CD4-positive, alpha-beta T cell treated with Interferon gamma for 1 hour (primary cell): ENCODE measurements at places on chromosomes 6 and 20.

- no peak for DNase-seq
Measured at GRCh38 chr20:4090756-4091489, 75.6 kb upstream of the RNF24 start.

- DNase-seq, result peak; percentile 14
Measured at GRCh38 chr6:37083243-37084138, 78.0 kb downstream of the FGD2 start.

- DNase-seq, result no peak
Measured at GRCh38 chr6:107488875-107489635, 862 bp upstream of the SOBP start.

DNA sequence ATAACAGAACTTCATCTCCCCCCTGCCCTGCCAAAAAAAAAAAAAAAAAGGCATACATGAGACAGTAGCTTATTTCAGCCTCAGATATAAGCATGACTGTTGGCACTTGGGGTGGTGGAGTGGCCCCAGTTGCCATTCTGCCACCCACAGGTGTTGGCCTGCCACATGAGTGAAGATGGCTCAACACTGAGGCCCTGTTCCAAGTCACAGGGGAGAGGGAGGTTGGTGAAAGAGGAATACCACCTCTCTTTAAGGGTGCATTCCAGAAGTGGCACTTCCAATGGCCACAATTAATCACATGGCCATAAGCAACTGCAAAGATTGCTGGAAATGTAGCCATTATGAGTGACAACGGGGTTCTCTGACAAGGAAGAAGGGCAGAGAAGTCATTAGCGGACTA lies 61.9 kb upstream of the JARID2 start:
- DNase-seq, result no peak

DNA sequence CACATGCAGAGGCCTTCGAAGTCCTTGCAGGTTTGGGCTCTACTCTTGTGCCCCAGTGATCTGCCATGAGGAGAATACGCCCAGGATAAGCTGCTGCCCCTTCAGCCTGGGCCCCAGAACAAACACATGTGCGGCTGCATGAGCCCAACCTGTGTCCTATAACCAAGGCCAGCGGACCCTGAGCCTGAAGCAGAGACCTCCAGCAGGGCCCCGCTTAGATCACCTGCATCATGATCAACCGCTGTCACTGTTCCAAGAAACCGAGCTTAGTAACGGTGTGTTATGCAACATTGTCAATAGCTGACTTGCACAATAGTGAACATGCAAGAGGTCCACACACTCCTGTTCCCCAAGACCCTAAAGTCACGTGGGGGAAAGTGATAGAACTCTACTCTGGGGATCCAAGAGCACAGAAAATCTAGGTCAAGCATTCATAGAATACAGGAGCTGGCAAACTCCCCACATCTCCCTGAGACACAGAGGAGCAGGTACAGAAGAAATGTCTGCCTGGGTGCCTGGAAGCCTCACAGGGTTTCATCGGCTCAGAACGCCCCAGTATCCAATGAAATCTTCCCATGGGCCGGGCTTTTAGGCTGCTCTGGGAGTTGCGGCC lies 136.2 kb downstream of the BMP7 start:
- DNase-seq, result no peak

- no peak for DNase-seq
Measured at GRCh38 chr6:163691049-163691448, 276.5 kb downstream of the QKI start.

DNA sequence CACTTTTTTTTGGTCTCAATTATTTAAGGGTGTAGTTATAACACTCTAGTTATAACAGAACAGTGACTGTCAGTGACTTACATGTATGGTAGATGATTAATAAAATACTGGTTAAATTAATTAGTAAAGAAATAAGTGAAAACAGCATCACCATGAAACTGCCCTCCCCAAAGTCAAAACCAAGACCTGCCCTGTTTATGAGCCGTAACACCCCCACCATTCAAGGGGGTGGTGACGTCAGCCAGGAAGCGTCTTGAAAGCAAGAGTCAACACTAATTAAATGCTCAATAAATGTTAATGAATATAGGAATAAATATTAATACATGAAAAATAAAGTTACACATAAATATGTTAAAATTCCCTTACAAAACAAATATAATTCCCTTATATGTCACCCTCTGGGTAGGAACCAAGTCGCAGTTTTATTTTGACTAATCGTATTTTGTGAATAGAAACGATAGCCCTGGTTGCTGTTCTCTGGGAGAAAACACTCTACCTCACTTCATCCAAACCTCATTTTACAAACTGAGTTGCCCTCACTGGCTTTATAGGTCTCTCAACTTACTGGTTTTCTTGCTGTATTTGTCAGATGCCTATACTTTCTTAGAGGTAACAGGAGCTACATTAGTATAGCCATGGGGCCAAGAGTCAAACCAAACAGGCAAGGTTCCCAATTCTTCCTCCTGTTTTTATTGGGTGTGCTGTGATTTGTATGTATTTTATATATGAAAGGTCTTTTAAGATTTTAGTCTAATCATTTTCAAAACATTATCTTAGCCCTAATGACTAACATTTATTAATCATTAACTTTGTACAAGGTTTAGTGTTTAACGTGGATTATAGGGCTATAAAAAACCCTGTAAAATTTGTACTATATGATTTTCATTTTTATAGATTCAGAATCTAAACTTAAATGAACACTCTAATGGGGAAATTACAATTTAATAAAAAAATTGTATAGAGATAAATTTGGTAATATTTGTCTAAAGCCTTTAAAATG lies 227.9 kb upstream of the IRAK1BP1 start:
- no peak for DNase-seq

- DNase-seq, result no peak
Measured at GRCh38 chr6:3422435-3423070, 34.3 kb downstream of the SLC22A23 start.

GRCh38 chr6:108736832-108737231 lies 111.4 kb upstream of the ARMC2 start:
- peak; percentile 6 for DNase-seq

- DNase-seq, result no peak
Measured at GRCh38 chr6:134903448-134903847, 46.5 kb downstream of the ALDH8A1 start.

GRCh38 chr6:132607544-132608233 lies 16.4 kb downstream of the TAAR2 start:
- DNase-seq, result no peak

GRCh38 chr20:62394248-62395245 lies 7.6 kb downstream of the RPS21 start:
- no peak for DNase-seq

DNA sequence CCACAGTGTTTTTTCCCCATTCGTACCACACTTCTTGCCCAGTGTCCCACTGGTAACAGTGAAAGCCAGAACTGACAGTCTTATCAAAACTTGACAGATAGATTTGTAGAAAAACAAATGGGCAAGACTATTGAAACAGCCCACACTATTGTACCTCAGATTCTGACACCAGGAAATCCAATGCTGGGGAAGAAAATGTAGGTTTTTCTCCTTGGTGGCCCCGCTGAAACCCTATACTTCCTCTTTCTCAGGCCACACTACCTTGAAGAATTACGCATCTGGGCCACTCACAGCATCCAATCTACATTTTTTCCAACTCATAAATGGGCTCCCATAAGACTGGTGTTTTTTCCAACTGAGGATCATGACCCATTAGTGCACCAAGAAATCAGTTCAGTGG lies 90.9 kb upstream of the HDDC2 start:
- no peak for DNase-seq

DNA sequence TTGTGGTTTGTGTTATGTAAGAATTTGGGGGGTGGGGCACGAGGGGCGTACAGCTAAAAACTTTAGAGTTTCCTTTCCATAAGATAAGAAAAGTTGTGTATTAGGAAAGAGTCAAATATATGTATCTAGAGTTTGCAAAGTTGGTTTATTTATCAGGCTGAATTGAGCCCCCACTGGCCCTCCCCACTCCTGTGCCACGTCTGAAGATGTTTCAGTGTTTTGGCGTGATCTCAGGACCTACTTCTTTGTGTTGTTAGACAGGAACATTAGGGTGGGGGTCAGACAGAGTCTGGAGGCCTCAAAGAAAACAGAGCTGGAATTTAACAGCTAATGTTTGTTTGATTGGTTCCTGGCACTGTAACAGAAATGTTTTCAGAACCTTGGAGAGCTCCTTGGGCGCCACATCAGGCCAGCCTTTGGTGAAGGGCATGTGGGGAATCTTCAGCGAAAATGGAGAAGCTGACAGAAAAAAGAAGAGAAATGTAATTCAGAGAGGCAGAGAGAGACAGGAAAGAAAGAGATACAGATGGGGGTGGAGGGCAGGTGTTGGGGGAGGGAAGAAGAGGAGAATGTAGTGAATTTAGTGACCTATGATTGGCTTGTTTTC lies 674 bp downstream of the NRSN1 start:
- no peak for DNase-seq

DNA sequence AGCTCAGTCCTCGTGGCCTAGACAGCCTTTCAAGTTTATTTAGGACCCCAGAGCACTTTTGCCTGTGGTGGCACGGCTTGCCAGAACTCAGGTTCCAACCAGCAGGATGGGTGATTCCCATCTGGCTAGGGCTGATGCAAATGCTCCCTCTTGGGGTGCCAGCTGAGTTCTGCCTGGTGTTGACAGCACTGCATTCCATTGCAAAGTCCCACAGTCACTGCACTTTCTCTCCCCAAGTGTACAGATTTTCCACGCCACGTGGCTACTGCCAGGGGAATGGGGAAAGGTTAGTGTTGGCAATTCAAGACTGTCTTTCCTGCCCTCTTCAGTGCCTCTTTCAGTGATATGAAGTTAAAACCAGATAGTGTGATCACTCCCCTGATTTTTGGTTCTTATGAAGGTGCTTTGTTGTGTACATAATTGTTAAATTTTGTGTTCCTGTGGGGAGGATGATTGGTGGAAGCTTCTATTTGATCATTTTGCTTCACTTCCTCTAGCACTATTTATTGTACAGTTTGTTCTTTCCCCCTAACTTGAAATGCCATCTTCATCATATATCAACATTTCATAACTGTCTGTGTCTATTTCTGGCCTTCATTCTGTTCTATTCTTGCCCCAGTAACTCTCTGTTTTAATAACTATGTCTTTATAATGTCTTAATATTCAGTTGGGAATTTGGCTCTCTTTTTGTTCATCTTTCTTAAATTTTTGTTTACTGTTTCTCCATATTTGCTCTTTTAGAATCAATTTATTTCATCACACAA lies 86.2 kb downstream of the CFAP61 start:
- no peak for DNase-seq

DNA sequence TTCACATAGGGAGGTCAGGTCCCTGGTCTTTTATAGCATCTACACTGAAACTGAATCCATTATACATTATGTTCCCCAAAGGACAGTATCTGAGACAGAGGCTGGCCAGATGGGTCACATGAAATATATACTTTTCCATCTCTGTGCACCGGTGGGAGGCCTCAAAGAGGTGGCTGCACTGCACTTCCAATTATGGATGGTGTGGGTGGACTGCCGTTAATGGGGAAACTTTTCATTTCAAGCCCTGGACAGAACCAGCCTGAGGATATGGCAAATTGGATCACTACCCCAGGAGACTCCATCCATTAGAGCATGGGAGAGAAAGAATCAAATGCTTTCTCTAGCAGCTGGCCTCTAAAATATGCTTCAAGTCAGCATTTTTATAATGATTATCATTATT lies 280.5 kb upstream of the OPRM1 start:
- DNase-seq, result no peak

DNA sequence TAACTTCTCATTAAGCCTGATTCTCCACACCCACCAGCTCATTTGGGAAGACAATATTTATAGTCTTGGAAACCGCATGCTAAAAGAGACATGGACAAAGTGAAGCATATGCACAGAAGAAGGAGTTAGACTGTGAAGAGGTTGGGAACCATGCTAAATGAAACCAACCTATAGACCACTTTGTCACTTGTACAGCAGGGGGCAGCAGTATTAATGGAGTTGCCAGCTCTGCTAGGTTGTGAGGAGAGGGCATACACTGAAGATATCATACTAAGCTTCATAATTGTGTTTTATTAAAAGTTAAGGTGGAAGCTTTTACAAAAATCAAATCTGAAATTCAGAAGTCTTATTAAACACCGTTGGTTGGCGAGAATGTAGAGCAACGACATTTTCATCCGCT lies 38.3 kb upstream of the HMGCLL1 start:
- DNase-seq, result no peak

- DNase-seq, result no peak
Measured at GRCh38 chr6:141401168-141401567, 731.6 kb upstream of the GJE1 start.

DNA sequence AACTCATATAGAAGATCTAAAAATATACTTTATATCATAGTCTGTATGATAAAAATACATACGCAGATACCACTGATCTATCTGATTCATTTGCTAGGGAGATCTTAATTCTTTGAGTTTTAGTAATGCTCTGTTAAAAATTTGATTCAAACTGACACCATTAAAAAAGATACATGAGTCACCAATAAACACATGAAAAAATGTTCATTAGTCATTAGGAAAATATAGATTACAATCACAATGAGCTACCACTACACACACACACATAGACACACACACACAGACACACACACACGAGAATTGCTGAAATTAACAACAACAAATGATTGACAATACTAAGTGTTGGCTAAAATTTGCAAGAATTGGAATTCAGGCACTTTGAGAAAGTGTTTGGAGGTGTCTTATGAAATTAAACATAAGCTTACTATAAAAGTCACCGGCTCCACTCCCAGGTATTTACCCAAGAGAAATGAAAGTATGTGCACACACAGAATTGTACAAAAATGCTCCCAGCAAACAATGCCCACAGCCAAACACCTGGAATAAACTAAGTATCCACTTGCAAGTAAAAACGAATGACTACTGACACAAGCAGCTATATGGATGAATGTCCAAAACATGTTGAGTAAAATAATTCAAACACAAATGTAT lies 117.7 kb upstream of the GGTLC1 start:
- DNase-seq, result no peak

DNA sequence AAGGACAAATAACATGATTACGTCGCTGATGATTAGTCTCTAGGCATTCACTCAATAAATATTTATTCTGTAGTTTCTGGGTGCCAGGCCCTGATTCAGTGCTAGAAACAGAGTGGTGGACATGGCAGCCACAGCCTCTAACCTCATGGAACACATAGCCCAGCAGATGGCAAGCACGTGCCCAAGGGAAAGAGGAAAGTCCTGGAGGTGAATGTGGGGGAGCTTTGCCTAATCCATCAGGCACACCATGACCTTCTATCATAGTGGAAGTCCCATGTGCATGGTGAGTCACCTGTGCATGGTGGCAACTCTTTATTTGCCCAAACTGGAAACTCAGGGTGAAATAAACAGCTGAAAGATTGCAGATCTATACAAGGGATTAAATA lies 143.0 kb upstream of the TNFAIP3 start:
- DNase-seq, result no peak
